MM.1S (cell line): ENCODE measurements at places on chromosomes 3 and 15.

GRCh38 chr3:123093696-123094095 is 26.9 kb downstream of the PDIA5 start:
- H3K4me1 ChIP-seq = no peaks in the 10 kb centered on the region
- no peak overlapping the region for H3K27ac ChIP-seq
- no peak overlapping the region for H3K4me3 ChIP-seq
- DNase-seq = no peak
- H3K36me3 ChIP-seq = no peaks in the 10 kb centered on the region; the same call in 1 of the 2 replicates

DNA sequence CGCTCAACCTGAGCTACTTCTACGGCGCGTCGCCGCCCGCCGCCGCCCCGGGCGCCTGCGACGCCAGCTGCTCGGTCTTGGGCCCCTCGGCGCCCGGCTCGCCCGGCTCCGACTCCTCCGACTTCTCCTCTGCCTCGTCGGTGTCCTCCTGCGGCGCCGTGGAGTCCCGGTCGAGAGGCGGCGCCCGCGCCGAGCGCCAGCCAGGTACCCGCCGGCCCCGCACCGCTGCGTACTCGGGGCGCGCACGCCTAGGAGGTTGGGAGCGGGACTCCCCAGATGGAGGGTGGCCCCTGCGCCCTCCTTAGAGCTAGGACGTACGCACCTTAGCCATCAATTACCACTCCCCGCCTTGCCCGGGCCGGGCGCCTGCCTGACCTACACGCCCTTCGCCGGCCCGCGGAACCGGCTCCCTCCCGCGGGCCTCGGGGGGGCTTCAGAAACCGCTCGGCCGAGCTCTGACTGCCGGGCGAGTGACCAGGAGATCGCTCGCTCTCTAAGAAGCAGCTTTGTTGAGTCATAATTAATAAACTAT is 466 bp downstream of the NFKBIZ start:
- H3K4me1 ChIP-seq = peaks cover 14% of the 10 kb centered on the region
- peak overlapping the region; percentile 87 for H3K27ac ChIP-seq
- H3K27me3 ChIP-seq = no peaks in the 10 kb centered on the region
- peak; percentile 59 for DNase-seq
- H3K4me3 ChIP-seq = peak overlapping the region; percentile 92
- H3K36me3 ChIP-seq = peaks cover 26% of the 10 kb centered on the region

DNA sequence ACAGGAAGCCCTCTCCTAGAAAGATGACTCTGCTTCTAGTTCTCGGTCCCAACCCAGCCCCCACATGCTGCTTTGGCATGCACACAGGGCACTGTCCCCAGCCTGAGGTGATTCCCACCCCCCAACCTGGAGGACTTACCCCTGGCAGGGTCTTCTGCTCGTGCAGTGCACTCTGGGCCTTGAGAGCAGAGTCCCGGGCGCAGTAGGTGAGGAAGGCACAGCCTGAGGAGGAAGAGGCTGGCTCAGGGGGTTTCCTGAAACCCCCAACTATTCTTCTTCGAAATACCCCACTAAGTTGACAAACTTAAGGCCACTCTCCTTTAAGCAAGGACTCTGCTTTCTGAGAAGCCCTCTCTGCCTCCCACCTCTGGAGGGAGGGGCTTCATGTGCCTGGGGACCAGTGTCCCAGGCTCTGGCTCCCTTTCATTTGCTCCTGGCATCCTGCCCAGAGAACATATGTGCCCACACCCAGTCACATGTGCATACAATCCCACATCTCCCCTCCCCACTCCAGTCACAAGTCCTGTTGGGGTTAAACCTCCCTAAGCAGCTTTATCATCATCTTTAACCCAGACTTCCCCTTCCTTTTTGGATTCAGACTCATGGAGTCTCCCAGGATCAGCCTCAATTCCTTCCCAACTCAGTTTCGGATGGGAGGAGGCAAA is 4.1 kb downstream of the CELF6 start:
- H3K4me1 ChIP-seq = no peaks in the 10 kb centered on the region
- H3K4me3 ChIP-seq = no peak overlapping the region
- 0 out of 2 replicates have a peak, but pooled peaks cover 6% of the 10 kb centered on the region for H3K27me3 ChIP-seq
- no peaks in the 10 kb centered on the region for H3K36me3 ChIP-seq

DNA sequence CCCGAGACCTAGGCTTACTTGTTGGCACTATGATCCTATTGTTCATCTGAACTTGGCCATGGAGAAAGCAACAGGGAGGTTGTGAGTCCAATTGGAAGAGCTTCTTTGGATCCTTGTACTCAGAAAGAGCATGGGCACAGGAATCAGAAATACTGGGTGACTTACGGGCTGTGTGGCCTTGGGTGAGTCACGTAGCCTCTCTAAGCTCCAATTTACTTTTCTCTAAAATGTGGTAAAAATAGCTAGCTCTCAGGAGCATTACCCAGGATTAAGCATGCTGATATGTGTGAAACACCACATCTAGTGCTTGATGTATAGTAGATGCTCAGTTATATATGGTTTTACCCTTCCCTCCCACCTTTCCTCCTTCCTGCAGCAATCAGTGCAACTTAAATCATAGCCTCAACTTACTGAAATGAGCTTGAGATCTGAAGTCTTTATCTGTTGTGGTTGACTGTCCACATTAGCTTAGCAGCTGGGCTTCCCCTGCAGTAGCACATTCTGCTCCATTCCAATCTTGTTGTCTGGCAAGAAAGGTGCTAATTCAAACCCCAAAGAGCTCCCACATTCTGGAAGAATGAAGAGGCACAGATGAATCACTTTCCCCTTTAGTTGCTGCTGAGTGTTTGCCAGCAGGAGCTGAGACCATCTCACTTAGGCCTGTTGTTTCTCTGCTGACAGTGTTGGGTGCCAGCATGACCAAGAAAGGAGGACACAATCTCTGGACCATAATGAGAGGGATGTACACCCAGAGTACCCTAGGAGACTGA is 299.1 kb upstream of the TRIM42 start:
- no peak overlapping the region for H3K4me3 ChIP-seq
- H3K27me3 ChIP-seq = no peaks in the 10 kb centered on the region
- DNase-seq = no peak

GRCh38 chr3:107684431-107684925 is 161.7 kb downstream of the BBX start:
- H3K27me3 ChIP-seq = no peaks in the 10 kb centered on the region
- no peak overlapping the region for H3K4me3 ChIP-seq
- H3K36me3 ChIP-seq = no peaks in the 10 kb centered on the region
- H3K4me1 ChIP-seq = no peaks in the 10 kb centered on the region
- no peak overlapping the region for H3K27ac ChIP-seq
- no peak for DNase-seq

DNA sequence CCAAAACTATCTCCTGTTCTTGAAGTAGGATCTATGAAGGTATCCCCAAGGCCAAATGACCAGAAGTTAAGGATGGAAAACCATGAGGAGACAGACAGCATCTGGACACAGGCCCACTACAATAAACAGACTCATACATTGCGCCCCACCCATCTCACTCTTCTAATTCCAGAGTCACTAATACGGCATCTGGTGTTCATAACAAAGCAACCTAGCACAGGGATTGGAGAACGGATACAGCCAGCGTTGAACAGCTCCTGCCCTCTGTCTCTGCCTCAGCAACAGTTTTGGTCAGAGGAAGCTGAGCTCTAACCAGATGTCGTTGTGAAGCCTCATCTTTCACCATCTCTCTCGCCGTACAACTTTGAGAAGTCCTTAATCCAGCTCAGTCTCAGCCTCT is 44.5 kb upstream of the CCDC80 start:
- H3K27ac ChIP-seq = no peak overlapping the region
- H3K27me3 ChIP-seq = no peaks in the 10 kb centered on the region
- peaks cover 15% of the 10 kb centered on the region for H3K4me1 ChIP-seq
- no peak overlapping the region for H3K4me3 ChIP-seq

DNA sequence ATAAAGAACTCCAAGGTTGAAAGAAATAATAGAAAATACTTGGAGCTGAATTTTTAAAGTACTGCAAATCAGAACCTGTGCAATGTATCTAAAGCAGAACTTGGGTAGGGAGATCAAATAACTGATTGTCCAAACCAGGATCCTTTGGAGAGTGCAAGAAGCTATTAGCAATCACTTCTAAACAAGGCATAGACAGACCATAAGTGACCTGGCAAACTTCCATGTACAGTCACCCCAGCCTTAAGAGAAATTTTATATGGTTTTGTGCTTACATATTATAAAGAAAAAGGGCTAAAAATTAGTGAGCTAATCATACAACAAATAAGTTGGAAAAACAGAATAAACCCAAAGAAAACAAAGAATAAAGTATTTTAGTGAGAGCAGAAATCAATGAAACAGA is 35.2 kb downstream of the ETV5 start:
- no peak overlapping the region for H3K4me3 ChIP-seq
- no peak overlapping the region for H3K27ac ChIP-seq
- H3K36me3 ChIP-seq = no peaks in the 10 kb centered on the region
- H3K27me3 ChIP-seq = no peaks in the 10 kb centered on the region
- no peaks in the 10 kb centered on the region for H3K4me1 ChIP-seq

DNA sequence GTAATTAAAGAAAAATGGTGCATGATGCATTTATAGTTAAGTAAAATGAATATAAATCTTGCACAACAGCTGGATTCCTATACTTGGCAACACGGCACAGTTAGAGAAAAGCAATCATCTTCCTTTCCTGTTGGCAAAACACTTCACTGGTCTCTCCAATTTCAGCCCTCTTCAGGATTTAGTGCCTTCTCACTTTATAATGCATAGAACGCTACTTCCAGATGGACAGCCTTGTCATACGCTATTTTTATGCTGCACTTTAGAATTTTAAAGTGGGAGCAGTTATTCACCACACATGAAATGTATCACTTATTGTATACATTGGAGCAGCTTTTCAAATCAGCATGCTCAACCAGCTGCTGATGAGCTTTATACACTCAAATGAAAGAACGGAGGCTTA is 194.4 kb upstream of the GBE1 start:
- H3K4me3 ChIP-seq = no peak overlapping the region
- no peaks in the 10 kb centered on the region for H3K4me1 ChIP-seq
- H3K36me3 ChIP-seq = no peaks in the 10 kb centered on the region
- no peaks in the 10 kb centered on the region for H3K27me3 ChIP-seq

- H3K4me3 ChIP-seq = no peak overlapping the region
- H3K27me3 ChIP-seq = no peaks in the 10 kb centered on the region
- H3K4me1 ChIP-seq = no peaks in the 10 kb centered on the region
These were observed 4.0 kb downstream of the LPP start for GRCh38 chr3:188157971-188158370.

- H3K4me3 ChIP-seq = no peak overlapping the region
- no peaks in the 10 kb centered on the region for H3K36me3 ChIP-seq
- no peaks in the 10 kb centered on the region for H3K27me3 ChIP-seq
- DNase-seq = no peak
- H3K27ac ChIP-seq = no peak overlapping the region
These were observed 230.6 kb downstream of the NEK10 start for GRCh38 chr3:27138562-27138961.
